ENCODE measurements at places on chromosomes 3 and 15.

- DNase-seq: no peak
Observed at GRCh38 chr3:72571638-72572114, 276.6 kb downstream of the SHQ1 start.

GRCh38 chr3:100769693-100770092, 60.4 kb downstream of the TFG start:
- no peak for DNase-seq

GRCh38 chr3:33372218-33373081, 67.8 kb downstream of the UBP1 start:
- no peak for DNase-seq

GRCh38 chr3:20837676-20838302, 651.8 kb upstream of the SGO1 start:
- DNase-seq: no peak

GRCh38 chr3:42510325-42510724, 7.9 kb downstream of the VIPR1 start:
- DNase-seq: no peak

GRCh38 chr15:96500508-96500907, 170.0 kb downstream of the NR2F2 start:
- DNase-seq: no peak

GRCh38 chr15:84715441-84716035, 401 bp downstream of the SEC11A start:
- no peak for DNase-seq

GRCh38 chr3:11034309-11034985, 41.9 kb downstream of the SLC6A1 start:
- no peak for DNase-seq

DNA sequence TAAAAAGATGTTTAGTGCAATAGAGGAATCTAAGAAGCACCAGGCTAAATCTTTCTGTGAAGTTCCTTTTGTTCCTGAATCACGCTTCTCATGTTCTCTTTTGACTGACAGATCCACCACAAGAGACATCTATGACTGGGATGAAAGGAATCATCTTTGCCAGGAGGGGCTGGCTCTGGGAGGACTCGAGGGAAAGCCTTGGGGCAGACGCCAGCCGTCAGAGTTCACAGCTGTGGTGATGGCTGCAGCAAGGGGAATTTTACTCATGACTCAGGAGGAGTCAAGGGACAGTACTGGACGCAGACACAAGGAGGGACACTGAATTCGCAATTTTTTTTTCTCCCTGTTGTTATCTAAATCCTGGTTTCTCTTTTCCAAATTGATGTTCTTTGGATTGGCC, 38.7 kb downstream of the C3orf38 start:
- no peak for DNase-seq
